ENCODE measurements at places on chromosomes 5 and 9. TPM values are rescaled to one million over a fixed set of nuclear protein-coding genes. Genes with fewer than 3 reads are reported as not detected.

- peaks cover 23% of the 10 kb centered on the region for H3K4me1 ChIP-seq
- H3K4me3 ChIP-seq, result no peak overlapping the region
- no peak for DNase-seq
- H3K36me3 ChIP-seq, result peaks cover 3% of the 10 kb centered on the region
- no peaks in the 10 kb centered on the region for H3K27me3 ChIP-seq
- no peak overlapping the region for H3K27ac ChIP-seq
Measured at GRCh38 chr9:95857124-95857523, 18.4 kb upstream of the ERCC6L2 start.

GRCh38 chr9:88680041-88680440 lies 145.1 kb downstream of the NXNL2 start:
- H3K27ac ChIP-seq, result no peak overlapping the region
- H3K4me1 ChIP-seq, result no peaks in the 10 kb centered on the region
- no peak overlapping the region for H3K4me3 ChIP-seq
- no peaks in the 10 kb centered on the region for H3K36me3 ChIP-seq
- DNase-seq, result no peak

- no peaks in the 10 kb centered on the region for H3K27me3 ChIP-seq
- no peak overlapping the region for H3K27ac ChIP-seq
- H3K4me1 ChIP-seq, result peaks cover 38% of the 10 kb centered on the region
- H3K36me3 ChIP-seq, result peaks cover 18% of the 10 kb centered on the region
- no peak overlapping the region for H3K4me3 ChIP-seq
- DNase-seq, result no peak
Measured at GRCh38 chr5:121968910-121969607, 7.3 kb downstream of the SRFBP1 start.

DNA sequence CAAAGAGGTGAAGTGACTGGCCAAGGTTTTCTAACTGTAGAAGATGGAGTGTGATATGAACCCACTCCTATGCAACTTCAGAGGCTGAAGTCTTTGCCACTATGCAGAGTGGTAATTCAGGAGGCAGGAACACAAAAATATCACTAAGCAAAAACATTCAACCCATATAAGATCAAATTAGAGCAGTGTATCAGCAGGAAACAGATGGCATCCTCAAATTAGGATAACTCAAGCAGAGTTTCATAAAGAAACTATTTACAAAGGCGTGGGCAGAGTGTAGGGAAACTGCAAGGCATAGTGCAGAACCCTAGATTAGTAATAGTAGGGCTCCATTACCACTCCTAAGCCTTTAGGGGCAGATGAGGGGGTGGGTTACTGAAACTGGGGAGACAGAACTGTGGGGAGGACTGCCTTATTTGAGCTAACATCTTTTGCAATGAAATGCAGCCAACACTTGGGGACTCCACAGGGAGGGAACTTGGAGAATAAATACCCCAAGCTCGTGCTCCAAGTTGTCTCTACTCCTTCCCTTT lies 72.2 kb downstream of the PTTG1 start:
- no peak overlapping the region for H3K4me3 ChIP-seq
- peaks cover 27% of the 10 kb centered on the region for H3K4me1 ChIP-seq
- no peak for DNase-seq
- peaks cover 4% of the 10 kb centered on the region for H3K36me3 ChIP-seq
- H3K27ac ChIP-seq, result no peak overlapping the region

- no peak overlapping the region for H3K4me3 ChIP-seq
- no peaks in the 10 kb centered on the region for H3K36me3 ChIP-seq
- no peak for DNase-seq
Measured at GRCh38 chr9:107742531-107743309, 253.2 kb upstream of the KLF4 start.

Gene ZCCHC9
- 49.1 TPM for total RNA-seq

Gene DOCK2
- total RNA-seq, result 191 TPM

Gene CCL28
- total RNA-seq, result 7.6 TPM

Gene GPR151
- total RNA-seq, result not detected

Gene CNTLN
- 0.36 TPM for total RNA-seq

Data from activated CD4-positive, alpha-beta memory T cell treated with anti-CD3 and anti-CD28 coated beads for 36 hours (primary cell).